ENCODE measurements at places on chromosomes 4 and X.
A peak's percentile ranks its signal among the peaks of the same experiment; 100 is the strongest.

- peak; percentile 83 for DNase-seq
Observed at GRCh38 chrX:154546354-154547244, at the start of gene G6PD. TSS of gene G6PD (minus strand) at chrX:154546846. CDS start at chrX:154546155, 691 bp downstream.

GRCh38 chr4:17654701-17655100, 40.3 kb downstream of the MED28 start:
- no peak for DNase-seq

DNA sequence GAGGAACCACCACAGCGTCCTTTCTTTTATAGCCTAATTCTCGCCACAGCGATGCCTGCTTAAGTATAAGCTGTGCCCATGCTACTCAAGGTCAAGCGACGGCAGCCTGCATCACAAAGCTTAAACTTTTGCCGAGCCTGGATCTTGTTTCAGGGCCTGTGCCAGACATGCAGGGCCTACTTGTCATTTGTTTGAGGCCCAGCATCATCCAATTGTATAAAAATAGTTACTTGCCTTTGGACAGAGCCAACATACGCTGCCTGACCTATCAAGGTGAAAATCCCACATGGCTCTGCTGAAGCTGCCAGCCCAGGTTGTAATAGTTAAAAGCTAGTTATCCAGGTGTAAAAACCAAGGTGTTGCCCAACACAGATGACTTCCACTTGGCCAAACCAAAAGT, 107.1 kb downstream of the TMEM131L start:
- DNase-seq, result no peak

DNA sequence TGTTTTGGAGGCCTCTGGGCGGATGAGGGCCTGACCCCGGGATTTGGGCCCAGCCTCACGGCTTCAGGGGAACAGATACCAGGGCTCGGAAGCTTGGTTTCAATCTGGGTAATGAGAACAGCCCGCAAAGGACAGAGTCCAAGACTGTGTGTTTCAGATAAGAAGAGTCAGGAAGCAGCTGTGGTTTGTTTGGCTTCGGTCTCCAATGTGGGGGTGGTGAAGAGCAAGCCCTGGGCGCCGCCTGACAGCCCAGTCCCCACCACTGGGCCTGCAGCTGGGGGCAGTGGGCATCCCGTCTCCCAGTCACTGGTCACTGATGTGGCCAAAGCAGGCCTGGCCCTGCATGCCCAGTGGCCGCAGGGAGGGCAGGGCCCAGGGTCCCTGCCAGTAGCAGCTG, 9.1 kb downstream of the WFS1 start:
- no peak for DNase-seq

GRCh38 chr4:64533637-64534036, 124.4 kb upstream of the TECRL start:
- DNase-seq, result no peak

- no peak for DNase-seq
Observed at GRCh38 chr4:43496602-43497001, 604.1 kb downstream of the GRXCR1 start.

GRCh38 chr4:168152837-168153500, 60.6 kb downstream of the ANXA10 start:
- DNase-seq, result no peak

DNA sequence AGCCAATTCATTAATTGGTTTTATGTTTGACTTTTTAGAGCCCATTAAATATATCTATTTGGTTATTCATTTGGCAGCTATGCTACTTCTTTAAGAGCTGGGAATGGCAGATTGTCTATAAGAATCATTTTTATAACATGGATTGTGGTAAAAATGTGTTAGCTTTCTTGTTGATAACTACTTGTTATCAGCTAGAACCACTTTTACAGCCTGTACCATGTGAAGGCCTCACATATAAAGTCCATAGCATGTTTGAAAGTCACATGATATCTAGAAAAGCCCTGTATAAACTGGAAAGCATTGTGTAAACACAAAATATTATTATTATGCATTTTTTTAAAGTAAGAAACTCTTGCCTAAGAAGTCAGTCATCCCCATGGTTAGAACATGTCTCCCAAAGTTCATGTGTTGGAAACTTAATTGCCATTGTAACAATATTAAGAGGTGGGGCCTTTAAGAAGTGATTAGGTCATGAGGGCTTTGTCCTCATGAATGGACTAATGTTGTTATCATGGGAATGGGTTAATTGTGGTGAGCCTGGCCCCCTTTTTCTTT, 110.9 kb upstream of the BMP2K start:
- no peak for DNase-seq

All from RPMI8226 (cell line).